ENCODE measurements at places on chromosomes 3 and 15.

DNA sequence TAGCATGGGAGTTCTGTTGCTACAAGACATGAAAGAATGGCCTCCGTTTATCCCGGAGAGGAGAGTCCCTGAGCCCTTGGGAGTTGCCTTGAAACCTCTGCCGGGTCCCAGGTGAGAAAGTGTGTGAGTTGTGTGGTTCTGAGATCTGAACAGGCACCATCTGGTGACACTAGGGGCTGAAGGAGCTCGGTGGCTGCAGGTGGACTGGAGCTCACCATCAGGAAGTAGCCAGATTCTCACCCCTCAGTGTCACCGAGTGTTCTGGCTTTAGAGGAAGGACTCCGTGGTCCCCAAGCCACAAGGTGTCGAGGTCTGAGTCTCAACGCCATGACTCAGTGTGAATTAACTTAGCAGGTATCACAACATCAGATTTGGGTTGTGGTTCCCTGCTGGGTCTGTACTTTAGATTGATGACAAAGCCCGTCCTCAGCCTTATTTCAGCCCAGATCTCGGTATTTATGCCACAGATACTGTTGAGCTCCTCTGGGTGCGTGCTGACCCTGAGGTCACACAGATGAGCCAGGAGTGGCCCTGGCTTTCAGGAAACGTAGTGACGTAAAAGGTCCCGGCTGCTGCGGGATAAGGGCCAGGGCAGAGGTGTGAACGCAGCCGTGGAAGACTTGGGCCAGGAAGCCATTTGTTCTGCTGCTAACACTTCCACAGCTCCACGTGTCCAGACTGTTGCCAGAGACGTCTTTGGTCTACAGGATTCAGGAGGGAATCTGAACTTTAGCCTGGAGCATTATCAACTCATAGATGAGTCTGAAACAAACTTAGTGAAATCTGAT is 54.4 kb downstream of the PGPEP1L start:
- DNase-seq = no peak

- DNase-seq = no peak
These were observed 42.3 kb upstream of the RAB6B start for GRCh38 chr3:133937756-133938601.

GRCh38 chr3:53970661-53971060 is 79.0 kb upstream of the SELENOK start:
- DNase-seq = no peak

GRCh38 chr3:31705736-31706135 is 173.0 kb downstream of the STT3B start:
- no peak for DNase-seq

- DNase-seq = no peak
These were observed 103.0 kb downstream of the SUCNR1 start for GRCh38 chr3:151976211-151977050.

GRCh38 chr15:47035475-47036406 is 681.6 kb upstream of the SEMA6D start:
- no peak for DNase-seq

- no peak for DNase-seq
These were observed 5.5 kb downstream of the B4GALT4 start for GRCh38 chr3:119235151-119235550.

GRCh38 chr15:90883526-90883975 is 753 bp upstream of the FES start:
- DNase-seq = no peak

DNA sequence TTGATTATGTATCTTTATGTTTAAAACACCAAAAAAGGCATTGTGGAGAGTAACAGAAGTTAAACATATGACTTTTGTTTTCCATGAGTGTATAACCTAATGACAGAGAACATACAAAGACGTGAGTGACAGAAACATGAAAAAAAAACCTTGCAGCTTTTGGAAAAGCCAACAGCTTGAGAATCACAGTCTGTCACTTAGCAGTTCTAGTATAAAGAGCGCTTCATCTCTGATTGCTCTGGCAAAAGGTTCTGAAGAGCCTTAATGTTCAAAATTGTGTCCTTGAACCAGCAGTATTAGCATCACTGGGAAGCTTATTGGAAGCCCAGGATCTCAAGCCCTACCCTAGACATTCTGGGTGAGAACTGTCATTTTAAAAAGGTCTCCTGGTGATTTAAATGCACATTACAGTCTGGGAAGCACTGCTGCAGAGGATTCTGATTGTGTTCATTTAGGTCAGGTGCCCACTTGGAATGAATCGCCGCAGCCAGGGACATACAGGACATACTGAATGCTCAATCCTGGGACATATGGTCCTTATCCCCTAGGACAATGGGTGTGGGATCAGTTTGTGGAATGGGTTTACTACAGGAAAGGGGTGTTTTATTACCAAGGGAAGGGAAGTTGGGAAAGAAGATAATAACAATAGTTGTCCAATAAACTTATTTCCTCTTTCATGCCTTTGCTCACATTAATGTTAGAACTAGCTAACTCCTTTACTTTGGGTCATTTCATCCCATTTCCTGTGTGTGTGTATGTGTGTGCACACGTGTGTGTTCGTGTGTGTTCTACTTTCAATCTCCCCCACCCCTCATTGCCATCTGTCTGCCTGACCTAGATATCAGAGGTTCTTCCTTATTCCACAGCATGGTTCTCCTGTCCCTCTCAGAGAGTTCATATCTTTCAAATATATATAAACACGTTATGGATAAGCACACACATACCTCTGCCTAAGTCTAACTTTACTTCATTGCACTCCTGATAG is 55.0 kb downstream of the LRRC49 start:
- no peak for DNase-seq

DNA sequence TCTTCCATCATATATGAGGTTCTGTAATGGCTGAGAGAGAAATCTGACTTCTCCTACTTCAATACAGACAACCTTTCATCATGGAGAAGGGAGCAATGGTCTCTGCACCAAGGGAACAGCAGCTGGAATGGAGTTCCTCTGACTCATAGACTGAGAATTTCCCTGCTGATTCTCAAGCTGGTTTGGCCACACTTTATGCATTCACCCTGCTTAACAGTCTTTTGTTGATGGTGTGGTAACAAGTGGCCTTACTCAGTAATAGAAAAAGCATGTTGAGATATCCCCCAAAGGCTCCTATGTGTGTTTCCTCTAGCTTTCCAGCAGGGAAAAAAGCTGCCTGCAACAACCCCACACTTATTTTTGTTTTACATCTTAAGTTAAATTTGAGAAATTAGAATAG is 138.1 kb downstream of the GREM1 start:
- DNase-seq = no peak

GRCh38 chr3:55014081-55014480 is 86.2 kb upstream of the LRTM1 start:
- no peak for DNase-seq

- DNase-seq = no peak
These were observed 85.9 kb upstream of the FNDC3B start for GRCh38 chr3:171953301-171954022.

DNA sequence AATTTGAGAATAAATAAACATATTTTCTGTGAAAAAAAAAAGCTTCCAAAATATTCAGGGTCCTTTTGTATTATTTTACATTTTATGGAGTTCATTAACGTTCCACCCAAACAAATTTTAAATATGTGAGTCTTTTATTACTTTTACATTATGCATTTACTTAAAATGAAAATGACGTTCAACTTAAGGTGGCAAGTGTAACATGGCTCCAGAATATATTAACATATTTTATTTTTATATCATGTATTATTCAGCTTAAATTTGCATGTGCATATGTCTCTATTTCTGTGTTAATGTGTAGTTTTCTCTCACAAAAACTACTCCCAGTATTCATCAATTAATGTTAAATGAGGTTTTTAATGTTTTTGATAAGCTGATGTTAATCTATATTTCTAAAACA is 243.6 kb upstream of the CNTN3 start:
- no peak for DNase-seq

- DNase-seq = no peak
These were observed 6.1 kb downstream of the GMPS start for GRCh38 chr3:155876503-155876902.

GRCh38 chr3:64408770-64409169 is 183.5 kb upstream of the PRICKLE2 start:
- no peak for DNase-seq

Data from heart right ventricle (tissue), 16 donors.